Stimulated activated CD8-positive, alpha-beta memory T cell treated with anti-CD3 and anti-CD28 coated beads, Interleukin-12 subunit alpha, Interleukin-12 subunit beta, amount 100 ng/mL, for 1 hour (primary cell): ENCODE measurements at places on chromosomes 1 and 21.

GRCh38 chr1:154943649-154944400 lies 7.3 kb upstream of the PMVK start:
- DNase-seq = no peak

GRCh38 chr1:223136086-223136485 lies 7.0 kb downstream of the TLR5 start:
- no peak for DNase-seq

GRCh38 chr1:2061065-2061778 lies 11.0 kb downstream of the PRKCZ start:
- DNase-seq = no peak

DNA sequence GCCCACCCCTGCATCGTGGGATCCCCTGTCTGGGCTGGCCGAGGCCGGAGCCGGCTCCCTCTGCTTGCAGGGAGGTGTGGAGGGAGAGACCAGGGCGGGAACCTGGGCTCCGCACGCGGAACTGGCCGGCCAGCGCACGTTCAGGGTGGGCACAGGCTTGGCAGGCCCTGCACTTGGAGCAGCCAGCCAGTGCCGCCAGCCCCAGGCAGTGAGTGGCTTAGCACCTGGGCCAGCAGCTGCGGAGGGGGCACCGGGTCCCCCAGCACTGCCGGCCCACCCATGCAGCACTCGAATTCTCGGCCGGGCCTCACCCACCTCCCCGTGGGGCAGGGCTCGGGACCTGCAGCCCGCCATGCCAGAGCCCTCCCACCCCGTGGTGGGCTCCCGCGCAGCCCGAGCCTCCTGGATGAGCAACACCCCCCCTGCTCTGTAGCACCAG lies 422.6 kb downstream of the AMY1C start:
- DNase-seq = no peak

- DNase-seq = no peak
Observed at GRCh38 chr1:26862781-26863684, at the start of gene SFN. Gene SFN, plus strand, starts transcription at chr1:26863149. Its CDS starts 64 bp downstream, at chr1:26863213.

GRCh38 chr1:198691063-198691462 lies 52.2 kb downstream of the PTPRC start:
- DNase-seq = no peak
